ENCODE measurements at places on chromosomes 5 and 9. TPM values are rescaled to one million over a fixed set of nuclear protein-coding genes. Genes with fewer than 3 reads are reported as not detected.
A peak's percentile ranks its signal among the peaks of the same experiment; 100 is the strongest.

GRCh38 chr9:81578606-81579005 lies 110.7 kb downstream of the TLE1 start:
- DNase-seq, result no peak

- DNase-seq, result no peak
Observed at GRCh38 chr5:139410993-139411828, 7.3 kb upstream of the SPATA24 start.

DNA sequence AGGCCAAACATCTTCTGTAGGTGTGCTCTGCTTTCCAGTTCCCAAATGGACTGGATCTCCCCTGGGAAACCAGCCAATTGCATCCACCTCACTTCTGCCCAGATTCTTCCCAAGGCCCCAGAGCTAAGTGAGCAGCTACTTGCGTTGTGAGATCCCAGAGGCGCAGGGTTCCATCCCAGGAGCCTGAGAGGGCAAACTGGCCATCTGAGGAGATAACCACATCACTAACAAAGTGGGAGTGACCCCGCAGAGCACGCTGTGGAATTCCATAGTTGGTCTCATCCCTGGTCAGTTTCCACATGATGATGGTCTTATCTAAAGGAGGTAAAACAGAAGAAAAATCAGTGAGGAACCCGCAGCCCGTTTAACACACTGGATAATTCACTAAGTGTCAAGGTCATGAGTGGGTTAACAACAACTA lies 1.7 kb downstream of the RACK1 start:
- DNase-seq, result no peak

DNA sequence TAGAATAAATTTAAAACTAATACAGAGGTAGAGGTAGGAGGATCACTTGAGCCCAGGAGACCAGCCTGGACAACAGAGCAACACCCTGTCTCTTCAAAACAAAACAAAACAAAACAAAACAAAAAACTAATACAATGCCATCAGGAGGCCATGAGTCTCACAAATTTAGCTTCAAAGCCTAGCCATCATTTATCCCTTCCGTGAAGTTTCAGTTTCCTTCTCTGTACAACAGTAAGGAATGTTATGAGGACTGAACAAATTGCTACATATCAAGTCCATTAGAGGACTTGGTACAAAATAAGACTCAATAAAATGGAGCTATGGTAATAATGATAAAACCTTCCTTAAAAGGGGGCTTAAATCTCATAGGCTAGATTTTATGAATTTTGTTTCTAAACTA lies 60.8 kb downstream of the MAPKAP1 start:
- no peak for DNase-seq

DNA sequence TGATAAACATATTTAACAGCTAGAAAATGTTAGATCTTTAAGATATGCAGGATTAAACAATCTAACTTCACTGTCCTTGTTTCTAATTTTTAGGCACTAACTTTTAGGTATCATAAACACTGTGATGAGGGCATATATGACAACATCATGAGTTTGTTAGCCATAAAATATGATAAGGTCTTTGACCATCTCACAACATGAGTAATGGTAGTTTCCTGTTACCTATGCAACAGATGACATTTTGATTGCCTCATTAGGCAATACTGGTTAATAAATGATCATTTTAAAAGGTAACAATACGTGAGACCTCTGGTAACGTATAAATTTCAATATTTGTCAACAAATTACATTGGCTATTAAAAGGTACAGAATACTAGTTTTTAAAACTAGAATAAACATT lies 613.5 kb downstream of the PDE4D start:
- no peak for DNase-seq

GRCh38 chr5:103445426-103446035 lies 117.1 kb downstream of the NUDT12 start:
- no peak for DNase-seq

GRCh38 chr9:15746905-15747304 lies 194.1 kb downstream of the CCDC171 start:
- no peak for DNase-seq

DNA sequence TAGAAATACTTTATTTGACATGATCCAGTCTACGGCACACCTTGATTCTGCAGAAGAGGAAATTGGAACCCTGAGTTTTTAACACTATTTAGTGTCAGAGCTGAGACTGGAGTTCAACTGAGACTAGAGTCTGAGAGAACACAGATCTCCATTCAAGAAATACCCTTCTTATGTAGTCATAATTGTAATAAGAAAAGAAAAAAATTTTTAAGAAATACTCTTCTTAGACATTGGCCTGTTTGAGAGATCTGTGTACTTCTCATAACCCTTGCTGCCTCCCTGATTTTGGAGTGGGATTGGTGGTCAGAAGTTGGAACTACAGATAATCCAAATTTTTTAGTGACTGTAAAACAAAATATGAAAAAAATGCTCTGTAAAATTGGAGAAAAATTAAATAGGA lies 253.4 kb downstream of the ARRDC3 start:
- DNase-seq, result no peak

GRCh38 chr9:137492464-137493363 lies 33.6 kb upstream of the NSMF start:
- DNase-seq, result no peak

DNA sequence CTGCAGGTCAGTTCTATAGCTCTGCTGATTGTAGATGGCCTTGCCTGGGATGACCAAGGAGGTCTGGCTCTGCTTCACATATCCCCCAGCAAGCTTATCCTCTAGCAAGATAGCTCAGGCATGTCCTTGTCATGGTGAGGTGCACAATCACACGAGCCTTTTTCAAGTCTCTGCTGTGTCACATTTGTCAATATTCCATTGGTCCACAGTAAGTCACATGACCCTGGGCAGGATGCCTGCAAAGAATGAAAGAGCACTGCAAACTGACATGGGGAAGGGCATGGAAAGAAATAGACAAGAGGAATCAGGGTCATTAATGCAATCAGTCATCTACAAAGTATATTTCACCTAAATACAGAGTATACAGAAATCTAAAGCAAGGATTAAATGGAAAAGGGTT lies 142.0 kb downstream of the RORB start:
- no peak for DNase-seq

DNA sequence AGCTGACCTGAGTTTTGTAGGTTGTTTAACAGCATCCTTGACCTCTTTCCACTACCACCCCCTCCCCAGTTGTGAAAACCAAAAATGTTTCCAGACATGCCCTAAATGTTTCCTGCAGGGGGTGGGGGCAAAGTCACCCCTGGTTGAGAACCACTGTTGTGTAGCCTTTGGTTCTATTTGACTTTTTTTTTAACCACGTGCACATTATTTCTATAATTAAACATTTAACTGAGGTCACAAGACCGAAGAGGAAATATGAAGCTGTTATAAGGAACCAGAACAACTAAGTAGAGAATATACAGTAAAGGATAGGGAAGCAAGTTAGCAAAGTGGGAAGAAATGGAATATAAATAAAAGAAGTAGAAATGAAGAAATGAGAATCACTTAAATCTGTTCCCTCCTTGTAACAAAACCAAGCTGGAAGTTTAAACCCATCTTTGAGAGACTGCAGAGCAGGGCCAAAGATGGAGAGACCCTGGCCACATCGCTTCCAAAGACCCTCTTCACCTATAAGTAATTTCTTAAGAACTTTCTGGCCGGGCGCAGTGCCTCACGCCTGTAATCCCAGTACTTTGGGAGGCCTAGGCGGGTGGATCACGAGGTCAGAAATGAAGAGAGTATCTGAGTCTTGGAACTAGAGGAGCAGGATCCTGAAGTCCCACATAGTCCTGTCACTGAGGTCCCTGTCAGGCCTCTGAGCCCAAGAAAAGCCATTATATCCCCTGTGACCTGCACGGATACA lies 14.4 kb downstream of the SIT1 start:
- DNase-seq, result no peak

DNA sequence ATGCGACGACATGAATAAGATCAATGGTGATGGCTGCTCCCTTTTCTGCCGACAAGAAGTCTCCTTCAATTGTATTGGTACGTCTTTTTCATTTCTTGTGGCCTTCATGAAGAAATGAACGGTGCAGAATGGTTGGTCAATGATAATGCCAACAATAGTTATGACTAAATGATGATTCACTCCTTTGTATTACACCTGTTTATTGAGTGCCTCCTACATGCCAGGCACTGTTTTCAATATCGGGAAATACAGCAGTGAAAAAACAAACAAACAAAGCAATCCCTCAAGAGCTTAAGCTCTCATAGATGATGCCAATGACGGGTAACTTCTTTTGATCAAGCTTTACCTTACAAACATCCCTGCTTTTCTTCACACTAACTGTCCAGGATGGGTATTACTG lies 117.7 kb downstream of the PAPPA start:
- no peak for DNase-seq

GRCh38 chr5:11955331-11955730 lies 51.1 kb upstream of the CTNND2 start:
- no peak for DNase-seq

- DNase-seq, result no peak
Observed at GRCh38 chr9:127050152-127050551, 72.3 kb downstream of the ANGPTL2 start.

DNA sequence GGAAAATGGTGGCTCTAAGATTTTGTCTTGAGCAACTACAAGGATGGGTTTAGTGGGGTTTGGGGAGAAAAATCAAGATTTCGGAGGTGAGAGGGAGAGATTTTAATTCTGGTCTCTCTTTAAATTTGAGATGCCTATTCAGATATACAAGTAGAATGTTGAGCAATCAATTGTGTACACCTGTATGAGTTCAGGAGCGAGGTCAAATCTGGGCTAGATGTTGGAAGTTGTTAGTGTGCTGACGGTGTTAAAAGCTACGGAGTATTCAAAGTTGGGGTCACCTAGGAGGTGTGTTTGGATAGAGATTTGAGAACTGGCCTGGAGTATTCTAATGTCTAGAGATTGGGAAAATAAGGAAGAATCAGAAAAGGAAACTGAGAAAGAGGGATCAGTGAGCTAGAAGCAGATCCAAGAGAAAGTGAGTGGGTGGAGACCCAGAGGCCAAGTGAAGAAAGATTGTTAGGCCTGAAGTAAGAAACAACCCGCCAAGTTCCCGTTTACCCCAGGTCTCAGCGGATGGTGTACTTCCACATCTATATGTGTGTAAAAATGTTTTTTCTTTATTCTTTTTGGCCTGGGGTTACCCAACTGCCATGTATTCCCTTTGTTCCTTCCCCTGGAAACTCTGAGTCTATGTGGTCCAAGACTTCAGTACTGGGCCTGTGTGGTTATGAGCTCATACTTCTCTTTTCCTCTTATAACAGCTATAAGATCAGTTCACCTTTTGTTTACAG lies 11.9 kb upstream of the ARHGAP26 start:
- no peak for DNase-seq

GRCh38 chr9:37715260-37715659 lies 38.3 kb upstream of the TRMT10B start:
- no peak for DNase-seq

DNA sequence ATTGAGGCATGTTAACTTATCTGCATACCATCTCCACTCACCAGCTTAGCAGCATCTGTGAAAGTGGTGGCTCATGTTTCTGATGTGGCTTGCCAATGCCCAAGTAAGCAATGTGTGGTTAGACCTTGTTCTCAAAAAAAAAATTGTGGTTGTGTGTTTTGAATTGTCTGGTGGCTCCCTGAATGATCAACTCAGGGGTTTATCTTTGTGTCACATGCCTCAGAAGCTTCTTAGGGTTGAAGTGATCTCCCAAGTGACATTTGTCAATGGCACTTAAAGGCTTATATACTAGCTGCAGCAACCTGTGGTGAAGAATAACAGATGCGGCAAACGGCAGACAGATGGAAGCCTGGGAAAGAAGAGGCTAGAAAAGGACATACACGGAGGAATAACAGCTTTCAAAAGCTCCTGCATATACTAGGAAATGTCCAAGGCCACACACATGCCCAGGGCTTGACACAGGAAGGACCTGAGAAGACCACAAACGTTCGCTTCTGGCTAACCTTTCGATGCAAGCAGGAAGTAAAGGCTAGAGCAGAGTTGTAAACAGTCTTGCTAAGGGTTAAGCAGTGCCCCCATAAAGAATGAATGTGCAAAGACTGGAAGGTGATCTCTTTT lies 42.2 kb upstream of the FSD1L start:
- DNase-seq, result no peak

DNA sequence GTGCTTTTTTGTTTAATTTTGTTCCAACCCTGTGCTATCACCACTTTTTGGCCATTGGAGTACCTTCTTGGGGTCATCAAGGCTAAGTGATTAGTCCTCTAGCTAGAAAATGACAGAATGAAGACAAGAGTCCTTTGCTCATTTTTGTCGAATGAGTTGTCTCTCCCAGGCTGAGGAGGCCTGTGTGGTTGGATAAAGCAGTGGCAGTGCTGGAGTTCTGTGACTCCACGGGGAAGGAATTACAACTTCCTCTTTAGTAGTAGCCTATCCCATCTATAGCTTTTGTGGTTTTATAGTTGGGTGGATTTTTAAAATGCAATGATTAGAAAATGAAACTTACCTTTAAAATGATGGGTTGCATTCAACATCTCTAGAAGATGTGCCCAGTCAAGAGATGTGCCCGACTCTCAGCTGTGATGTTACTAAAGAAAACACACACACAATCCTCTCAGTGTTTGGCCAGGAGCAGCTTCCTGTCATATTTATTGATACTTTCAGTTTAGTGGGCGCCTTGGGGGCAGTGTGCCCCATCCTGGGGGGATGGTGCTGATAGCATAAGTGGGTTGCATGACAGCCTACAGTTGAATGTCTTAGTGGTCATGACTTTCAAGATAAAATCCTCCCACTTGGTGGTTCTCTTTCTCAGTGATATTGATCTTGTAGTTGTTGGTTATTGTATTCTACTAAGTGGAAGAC lies 11.9 kb downstream of the OTULINL start:
- no peak for DNase-seq

GRCh38 chr5:139660923-139661814 lies 13.0 kb downstream of the CXXC5 start:
- DNase-seq, result peak; percentile 82

GRCh38 chr5:10700516-10700915 lies 60.5 kb downstream of the DAP start:
- no peak for DNase-seq

DNA sequence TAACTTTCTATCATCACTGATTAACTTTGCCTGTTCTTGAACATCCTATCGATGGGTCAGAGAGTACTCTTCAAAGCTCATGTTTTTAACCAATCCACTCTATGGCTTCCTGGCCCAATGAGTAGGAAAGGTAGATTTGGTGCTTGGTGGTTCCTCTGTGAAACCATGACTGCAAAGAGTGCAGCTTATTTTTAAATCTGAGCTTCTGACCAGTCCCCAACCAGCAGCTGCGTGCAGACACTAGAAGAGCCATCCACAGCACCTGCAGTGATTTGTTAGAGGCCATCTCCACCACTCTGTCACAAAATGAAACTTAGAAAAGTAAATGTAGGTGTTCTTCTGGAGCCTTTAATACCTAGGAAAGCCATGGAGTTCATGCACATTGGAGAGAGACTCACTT lies 107.3 kb upstream of the WWC1 start:
- DNase-seq, result no peak

DNA sequence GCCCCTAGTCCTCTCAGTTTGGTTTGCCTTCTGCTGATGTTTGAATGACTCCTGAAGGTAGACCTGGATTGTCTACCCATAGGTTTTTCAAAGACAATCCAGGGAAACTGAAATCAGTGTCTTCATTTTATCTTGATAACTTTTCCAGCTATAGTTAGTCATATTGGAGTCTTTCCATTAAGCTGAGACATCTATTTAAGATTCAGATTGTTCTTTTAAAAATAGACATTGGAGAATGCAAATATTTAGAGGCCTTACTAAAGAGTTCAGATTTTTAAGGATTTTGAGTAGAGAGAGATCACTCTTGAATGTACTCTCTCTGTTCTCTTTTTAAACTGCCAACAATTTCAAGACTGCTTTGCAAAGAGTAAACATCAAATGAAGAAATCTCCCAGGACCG lies 69.1 kb downstream of the GDNF start:
- DNase-seq, result no peak

Gene NNT
- total RNA-seq, result 656 TPM

Gene TPD52L3
- total RNA-seq, result not detected

Gene IFNA2
- total RNA-seq, result not detected

Gene SLC34A1
- not detected for total RNA-seq

Gene ZNF454
- total RNA-seq, result 2.6 TPM

All from left ventricle myocardium inferior (tissue), 1 donor.